ENCODE measurements at places on chromosomes 11 and 22.

DNA sequence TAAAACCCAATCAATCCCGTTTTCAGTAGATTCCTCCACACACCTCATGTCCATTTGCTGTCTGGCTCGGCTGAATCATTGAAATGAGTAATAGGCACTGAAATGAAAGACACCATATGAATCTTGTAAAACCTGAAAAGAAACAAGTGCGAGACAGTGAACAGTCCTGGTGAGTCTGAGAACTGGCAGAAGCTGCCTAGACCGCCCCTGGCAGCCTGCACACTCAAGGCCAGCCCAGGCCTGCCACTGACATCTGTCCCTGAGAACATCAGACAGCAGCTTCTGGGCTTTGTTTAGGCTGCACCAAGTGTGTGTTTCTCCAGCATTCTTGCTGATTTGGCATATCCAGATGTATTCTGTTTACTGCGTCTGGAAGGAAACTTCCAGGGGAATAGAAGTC is 44.8 kb downstream of the ENDOD1 start:
- DNase-seq: no peak

DNA sequence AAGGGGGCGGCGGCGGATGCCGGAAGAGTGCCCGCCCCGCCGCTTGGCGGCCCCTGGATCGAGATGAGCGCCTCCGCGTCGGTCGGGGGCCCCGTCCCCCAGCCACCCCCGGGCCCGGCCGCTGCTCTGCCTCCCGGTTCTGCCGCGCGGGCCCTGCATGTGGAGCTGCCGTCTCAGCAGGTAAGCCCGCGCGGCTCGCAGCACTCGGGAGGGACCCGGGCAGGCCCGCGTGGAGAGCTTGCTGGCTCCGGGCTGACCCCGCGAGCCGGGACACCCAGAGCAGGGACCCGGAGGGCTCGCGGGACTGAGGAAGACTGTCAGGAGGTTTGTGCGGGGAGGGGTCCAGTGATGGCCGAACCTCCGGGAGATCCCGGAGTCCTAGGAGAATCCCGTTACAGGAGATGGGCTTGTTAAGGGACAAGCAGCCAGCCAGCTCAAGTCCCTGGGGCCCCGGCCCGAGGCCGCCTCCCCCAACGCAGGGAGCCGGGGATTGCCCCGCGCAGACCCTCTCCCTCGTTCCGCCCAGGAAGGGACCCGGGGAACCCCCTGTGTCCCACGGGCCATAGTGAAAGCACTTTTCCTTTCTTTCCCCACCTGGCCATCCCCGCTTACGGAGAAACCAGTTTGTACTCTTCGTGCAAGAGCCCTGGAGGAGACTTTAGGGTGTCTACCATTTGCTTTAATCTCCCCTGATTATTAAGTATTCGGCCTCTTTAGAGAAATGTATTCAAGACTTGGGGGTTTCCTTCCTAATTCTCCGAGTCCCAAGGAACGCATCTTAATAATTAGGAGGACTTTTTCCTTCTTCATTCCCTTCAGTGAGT is 547 bp downstream of the UVRAG start:
- no peak for DNase-seq

GRCh38 chr11:115911613-115912346 is 407.6 kb upstream of the CADM1 start:
- no peak for DNase-seq

GRCh38 chr11:69380921-69381581 is 87.1 kb downstream of the MYEOV start:
- DNase-seq: no peak

DNA sequence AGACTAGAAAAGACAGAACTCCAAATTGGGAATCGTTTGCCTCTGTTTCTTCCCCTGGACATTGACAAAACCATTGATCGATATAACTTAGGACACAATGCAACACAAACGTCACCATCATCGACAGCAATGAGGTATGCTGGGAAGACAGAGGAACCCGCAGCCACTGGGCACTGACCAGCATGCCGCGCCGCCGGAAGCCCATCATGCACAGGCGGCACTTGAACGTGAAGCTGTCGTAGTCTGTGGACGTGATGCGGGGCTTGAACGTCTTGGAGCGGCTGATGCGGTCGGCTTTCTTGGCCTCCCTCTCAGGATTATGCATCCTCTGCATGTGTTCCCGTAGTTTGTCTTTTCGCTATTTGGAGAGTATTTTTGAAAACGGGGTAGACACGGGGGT is 23.0 kb upstream of the NFRKB start:
- no peak for DNase-seq

DNA sequence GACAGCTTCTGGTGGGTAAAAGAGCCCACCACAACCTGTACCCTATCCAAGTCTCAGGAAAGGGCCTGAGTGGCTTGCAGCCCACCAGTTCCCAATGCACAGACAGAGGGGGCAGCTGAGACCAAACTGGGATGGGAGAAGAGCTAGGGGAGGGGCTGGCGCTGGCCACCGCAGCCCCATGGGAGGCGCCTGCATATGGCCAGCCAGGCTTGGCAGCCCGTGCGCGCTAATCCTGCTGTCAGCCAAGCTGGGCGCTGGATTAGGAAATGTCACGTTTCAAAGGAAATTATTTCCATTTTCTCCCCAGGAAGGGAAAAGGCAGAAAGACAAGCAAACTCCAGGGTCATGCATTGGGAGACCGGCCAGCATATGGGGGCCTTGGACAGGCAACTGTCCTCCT is 236.8 kb downstream of the BUD13 start:
- DNase-seq: no peak

- no peak for DNase-seq
Observed at GRCh38 chr11:116231543-116231942, 541.2 kb downstream of the BUD13 start.

GRCh38 chr11:125903711-125904659 is at the start of gene DDX25:
DDX25 (plus strand) TSS chr11:125904508; CDS start chr11:125904518, 10 bp downstream.
- peak; percentile 51 for DNase-seq

DNA sequence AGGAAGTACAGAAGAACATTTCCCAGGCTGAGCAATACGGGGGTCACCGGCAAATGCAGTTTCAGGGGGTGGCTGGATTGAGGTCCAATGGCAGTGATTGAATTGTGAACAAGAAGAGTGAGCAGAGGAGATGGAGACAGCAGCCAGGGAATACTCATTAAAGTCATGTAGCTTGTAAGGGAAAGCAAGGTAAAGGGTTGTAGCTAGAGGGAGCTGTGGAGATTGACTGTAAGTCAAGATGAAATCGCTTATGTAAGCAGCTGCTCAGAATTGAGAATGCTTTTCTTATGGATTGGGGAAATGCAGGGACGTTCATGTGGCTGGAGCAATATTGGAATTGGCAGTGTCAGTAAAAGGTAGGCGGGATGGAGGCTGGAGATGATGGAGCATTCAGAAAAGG is 111.4 kb upstream of the TBCEL start:
- no peak for DNase-seq

DNA sequence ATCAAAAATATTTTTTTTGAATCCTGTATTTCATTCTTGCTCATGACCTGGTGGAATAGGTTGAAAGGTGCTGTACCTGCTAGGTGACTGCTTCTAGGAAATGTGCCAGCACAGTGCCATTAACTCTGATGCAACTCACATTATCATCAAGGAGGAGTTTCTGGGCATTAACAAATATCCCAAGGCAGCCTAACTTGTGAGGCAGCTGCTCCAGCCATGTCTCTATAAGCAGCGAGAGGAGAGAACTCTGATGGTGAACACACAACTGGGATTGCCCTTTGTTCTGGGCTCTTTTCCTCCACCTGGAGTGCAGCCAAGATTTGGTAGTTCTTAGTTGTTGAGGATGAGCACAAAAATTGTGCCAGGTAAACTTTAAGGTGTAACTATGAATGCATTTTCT is 25.6 kb downstream of the HEPHL1 start:
- DNase-seq: no peak

GRCh38 chr11:15725246-15725645 is 610.5 kb downstream of the INSC start:
- no peak for DNase-seq

DNA sequence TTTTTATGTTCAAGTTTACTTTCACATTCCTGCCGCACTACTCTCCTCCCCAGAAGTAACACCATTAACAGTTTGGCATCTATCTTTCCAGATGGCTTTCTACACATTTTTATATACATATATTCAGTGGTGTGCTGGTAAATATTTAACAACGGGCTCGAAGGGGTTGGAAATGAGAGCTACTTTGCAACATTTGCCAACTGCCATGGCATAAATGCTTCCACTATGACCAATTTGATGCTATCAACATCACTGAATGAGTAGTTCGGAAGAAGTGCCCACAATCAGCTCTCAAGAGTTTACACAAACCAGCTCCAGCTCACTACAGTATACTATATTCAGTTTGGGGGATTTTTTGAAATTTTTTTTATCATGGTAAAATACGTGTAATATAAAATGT is 55.2 kb downstream of the RELT start:
- no peak for DNase-seq

DNA sequence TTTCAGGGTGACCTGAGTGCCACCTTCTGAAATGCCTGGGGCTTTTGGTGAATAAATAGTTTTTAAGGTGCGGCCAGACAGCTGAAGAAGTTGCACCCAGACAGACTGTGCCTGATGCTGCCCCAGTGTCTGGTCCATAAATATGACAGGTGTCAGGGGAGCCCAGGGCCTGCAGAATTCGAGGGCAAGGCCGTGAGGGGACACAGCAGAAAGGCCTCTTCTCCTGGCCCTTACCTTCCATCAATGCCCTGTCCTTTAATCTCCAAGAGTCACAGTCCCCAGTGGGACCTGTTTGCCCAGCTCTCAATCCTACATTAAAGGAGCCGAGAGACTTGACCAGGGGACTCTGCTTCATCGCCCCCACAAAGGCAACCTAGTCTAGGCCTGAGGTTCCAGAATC is 45.7 kb downstream of the NAT10 start:
- DNase-seq: no peak

- no peak for DNase-seq
Observed at GRCh38 chr22:39317084-39317774, 2.2 kb downstream of the RPL3 start.

- DNase-seq: no peak
Observed at GRCh38 chr11:63686926-63687325, 5.6 kb downstream of the RTN3 start.

GRCh38 chr11:64120951-64121569 is 44.9 kb downstream of the MACROD1 start:
- DNase-seq: no peak

GRCh38 chr11:102115557-102115956 is 5.3 kb downstream of the YAP1 start:
- peak; percentile 67 for DNase-seq

DNA sequence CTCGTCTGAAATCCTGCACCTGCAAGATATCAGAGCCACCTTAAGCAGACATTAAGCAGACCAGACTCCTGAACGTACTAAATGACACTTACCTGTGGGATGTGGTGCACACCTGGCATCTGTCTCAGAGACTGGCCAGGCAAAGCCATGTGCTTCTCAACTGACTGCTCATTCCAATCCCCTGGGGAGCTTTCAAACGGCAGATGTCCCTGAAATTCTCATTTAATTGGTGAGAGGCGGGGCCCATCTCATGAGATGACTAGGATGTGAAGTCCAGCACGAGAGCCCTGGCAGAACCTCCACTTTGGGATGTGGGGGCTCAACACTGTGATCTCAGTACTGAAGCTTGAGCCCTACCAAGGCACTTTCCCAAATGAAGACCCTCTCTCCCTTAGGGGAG is 84.9 kb upstream of the HMGXB4 start:
- DNase-seq: no peak

GRCh38 chr11:115344846-115345245 is 159.4 kb downstream of the CADM1 start:
- no peak for DNase-seq

DNA sequence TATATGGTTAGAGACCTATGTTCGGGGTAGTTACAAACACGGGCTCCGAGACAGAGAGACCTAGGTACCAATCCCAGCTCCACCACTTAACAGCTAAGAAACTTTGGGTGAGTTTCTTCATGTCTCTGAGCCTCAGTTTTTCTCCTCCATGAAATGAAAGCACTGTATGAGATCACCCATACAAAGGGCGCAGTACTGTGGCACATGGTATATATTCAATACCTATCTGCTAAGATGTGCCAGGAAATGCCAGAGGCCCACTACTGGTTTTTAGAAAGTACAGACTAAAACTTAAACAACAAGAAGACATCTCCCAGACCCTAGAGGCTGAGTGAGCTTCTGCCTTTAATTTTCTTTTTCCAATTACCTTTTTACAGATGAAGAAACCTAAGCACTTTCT is 69.5 kb downstream of the SLC1A2 start:
- DNase-seq: no peak

- no peak for DNase-seq
Observed at GRCh38 chr11:121330614-121331435, 38.3 kb downstream of the SC5D start.

DNA sequence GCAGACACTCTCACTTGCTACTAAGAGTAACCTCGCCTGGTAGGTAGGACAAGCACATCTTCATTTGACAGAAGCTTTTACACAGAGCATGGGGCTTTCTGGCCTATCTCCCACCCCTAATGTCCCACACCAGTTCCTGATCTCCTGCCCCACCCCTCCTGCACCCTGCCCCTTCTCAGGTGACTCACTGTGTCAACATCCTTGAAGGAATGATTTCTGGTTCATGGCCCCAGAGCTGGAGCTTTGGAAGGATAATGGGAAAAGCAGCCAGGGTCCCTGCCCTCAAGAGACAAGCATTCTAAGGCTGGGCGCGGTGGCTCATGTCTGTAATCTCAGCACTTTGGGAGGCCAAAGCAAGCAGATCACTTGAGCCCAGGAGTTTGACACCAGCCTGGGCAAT is 47.2 kb downstream of the LRFN4 start:
- DNase-seq: no peak

DNA sequence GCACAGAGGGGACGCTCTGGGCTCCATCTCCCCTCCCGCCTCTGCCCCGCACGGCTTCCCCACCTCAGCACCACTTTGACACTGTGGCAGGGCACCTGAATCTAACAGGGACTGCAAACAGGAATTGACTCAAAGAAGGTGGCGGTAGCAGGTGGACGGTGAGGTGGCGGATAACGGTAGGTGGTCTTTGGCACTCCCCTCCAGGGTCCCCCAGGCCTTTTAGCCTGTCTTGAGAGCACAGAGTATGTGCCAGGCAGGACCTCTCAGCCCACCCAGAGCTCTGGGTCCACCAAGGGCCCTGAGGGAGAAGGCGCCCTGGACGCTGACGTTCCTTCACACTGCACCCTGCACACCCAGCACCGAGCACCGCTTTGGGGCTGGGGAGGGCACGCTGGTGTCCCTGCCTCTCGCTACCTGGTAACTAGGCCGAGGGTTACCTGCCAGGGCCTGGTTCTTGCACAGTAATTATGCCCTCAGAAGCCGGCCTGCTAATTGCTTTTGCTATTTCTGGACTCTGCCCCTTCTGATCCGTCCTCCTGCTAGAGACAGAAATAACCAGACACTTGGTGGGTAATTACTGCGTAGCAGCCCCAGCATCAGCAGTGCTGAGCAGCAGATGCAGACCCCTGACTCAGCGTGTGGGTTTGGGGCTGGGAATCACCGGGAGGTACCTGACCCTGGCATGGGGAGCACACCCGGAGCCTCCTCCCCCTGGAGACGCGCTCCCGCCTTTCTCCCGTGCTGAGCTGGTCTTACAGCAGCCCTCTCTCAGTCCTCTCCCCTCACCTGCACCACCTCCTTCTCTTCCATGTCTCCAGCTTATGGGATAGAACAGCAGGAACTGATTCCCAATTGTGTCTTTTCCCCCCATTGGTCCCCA is 103.3 kb upstream of the B3GAT1 start:
- DNase-seq: no peak
